Activated T-helper 2 cell treated with anti-CD3 and anti-CD28 coated beads, Interferon-gamma antibody, Interleukin-2, Interleukin-4, amounts not matched to agents 10 μg/mL and 5 μg/mL and 100 μg/mL, durations not matched to agents 14 hours and 24 hours and 36 hours (primary cell): ENCODE measurements at places on chromosomes 16 and 17.

DNA sequence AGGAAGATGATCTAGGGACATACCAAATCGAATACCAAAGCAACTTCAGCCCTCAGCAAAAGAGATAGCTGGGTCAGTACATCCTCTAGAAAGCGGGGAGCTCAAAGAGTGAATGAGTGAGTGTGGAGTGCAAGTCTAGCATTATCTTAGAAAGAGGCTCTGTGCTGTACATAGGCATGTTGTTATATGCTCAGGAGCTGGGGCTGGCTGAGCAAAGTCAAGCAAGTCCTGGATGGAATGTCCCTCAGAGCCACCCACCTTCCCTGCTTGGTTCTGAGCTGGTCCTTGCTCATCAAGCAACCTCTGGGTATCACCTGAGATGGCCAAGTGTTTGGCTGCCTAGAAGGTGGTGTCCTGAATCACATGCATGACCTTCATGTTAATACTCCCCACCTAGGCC is 4.9 kb upstream of the KLHL11 start:
- DNase-seq: no peak

GRCh38 chr16:52238710-52239109 is 308.2 kb downstream of the TOX3 start:
- no peak for DNase-seq

GRCh38 chr16:1923299-1924034 is 5.3 kb upstream of the HS3ST6 start:
- DNase-seq: no peak

DNA sequence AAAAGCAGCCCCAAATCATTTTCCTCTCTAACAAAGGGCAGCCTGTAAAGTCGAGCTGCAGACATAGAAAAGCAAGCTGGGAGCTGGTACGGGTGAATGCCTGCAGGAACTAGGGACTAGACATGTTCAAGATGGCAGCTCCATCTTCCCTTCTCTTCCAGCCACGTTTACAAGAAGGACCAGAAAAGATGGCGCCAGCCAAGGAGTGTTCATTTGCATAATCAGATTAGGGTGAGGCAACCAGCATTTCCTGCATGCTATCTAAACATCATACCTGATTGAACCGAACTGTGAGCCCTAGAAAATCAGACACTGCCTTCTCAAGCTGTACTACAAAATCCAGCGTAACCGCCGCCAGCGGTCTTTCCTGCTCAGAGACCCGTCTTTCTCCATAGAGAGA is 896.8 kb downstream of the CDH11 start:
- DNase-seq: no peak

DNA sequence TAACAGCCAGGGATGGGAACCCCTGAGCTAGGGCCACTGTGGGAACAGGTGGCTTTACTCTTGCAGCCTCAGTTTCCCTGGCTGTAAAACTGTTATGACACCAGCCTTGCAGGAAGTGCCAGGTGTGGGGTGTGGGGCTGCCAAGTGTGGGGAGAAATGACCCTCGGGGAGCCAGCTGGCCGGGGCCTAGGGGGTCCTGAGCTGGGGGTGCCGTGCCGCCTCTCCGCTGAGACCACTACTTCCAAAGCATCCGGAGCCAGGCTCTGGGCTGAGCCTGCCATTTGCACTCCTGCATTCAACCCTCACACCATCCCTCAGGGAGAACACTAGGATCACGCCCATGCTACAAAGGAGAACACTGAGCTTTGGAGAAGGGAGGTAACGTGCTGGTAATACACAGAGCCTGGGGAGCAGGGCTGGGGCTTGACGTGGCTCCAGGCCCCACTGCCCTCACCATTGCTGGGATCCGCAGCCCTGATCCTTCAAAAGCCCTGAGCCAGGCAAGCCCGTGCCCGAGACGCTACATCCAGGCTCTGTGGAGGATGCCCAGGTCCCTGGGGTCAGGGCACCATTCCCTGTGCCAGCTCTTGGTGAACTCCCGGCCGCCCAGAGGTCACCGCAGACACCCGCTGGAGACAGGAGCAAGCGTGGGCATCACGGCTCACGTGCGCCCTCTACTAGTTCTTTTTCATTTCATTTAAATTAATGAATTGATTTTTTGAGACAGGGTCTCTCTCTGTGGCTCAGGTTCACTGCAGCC is 28.8 kb upstream of the GINS2 start:
- DNase-seq: peak; percentile 30

- DNase-seq: no peak
Measured at GRCh38 chr16:46822270-46822669, 8.7 kb downstream of the C16orf87 start.

- DNase-seq: peak; percentile 64
Measured at GRCh38 chr16:67447508-67448076, 16.7 kb downstream of the HSD11B2 start.

- no peak for DNase-seq
Measured at GRCh38 chr17:66724581-66725341, 110.2 kb upstream of the CACNG5 start.

DNA sequence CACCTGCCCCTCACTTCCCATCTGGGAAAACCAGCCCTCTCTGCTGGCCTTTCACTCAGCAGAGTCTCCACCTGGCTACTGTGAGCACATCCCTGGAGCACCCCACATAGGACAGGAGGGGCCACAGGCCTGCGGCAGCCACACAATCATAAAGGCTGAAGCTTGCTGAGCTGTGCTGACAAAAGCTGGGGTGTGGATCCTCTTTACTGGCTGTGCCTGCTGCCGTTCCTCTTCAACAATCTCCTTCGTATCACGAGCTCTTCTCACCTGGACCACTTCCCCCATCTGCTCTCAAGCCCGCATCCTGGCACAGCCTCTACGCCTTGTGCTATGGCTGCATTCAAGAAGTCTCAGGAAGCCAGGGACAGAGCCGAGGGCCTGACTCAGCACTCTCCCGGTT is 86.1 kb downstream of the ZNF778 start:
- no peak for DNase-seq

DNA sequence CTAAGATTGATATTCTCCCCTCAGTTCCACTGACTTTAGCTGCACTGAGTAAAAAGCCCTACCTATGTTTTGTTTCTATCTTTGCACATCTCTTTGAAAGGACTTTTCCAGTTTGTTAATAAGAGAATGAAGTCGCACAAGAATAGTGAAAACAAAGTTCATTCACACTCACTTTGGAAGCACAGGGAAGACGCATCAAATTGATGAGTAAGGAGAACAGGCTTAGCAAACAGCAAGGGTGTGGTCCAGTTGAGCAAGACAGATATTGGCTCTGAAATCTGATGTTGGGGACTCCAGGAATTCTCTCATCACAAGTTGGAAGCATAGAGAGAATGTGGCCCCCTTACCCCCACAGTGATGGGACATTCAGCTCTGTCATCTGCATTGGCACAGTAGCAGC is 221.3 kb downstream of the CDH11 start:
- no peak for DNase-seq

DNA sequence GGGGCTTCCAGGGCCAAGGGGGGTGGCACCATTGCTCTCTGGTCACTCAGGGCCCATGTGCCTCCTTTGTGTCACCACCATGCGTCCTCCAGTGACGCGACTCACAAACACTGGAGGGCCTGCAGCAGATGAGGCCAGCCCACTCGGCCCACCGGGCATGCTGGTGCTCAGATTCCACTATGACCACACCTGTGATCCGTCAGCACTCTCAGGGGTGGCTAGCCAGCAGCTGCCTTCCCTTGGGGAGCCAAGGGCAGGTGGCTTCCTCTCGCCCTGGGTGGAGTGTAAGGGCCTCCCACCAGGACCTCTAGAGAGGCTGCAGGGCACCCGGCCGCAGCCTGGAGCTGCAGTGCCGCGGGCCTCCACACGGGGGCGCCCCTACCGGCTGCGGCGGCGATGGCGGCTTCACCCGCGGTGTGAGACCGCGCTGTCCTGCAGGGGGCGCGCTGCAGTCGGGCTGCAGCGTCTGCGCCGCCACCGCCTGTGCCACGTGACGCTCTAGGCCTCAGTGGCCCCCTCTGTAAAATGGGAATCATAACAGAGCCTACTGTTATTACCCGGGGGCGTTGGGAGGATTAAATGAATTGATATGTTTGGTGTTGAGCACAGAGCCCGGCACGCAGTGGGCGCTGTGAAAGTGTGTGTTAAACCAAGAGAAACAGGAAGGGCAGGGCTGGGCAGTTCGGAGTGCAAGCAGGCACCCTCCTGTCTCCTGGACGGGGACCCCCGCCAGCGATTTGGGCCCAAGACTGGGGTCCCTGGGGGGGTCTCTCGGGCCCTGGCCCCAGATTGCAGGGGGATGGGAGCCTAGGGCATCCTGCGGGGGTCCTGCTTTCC is 192.4 kb upstream of the GSE1 start:
- DNase-seq: peak; percentile 66

DNA sequence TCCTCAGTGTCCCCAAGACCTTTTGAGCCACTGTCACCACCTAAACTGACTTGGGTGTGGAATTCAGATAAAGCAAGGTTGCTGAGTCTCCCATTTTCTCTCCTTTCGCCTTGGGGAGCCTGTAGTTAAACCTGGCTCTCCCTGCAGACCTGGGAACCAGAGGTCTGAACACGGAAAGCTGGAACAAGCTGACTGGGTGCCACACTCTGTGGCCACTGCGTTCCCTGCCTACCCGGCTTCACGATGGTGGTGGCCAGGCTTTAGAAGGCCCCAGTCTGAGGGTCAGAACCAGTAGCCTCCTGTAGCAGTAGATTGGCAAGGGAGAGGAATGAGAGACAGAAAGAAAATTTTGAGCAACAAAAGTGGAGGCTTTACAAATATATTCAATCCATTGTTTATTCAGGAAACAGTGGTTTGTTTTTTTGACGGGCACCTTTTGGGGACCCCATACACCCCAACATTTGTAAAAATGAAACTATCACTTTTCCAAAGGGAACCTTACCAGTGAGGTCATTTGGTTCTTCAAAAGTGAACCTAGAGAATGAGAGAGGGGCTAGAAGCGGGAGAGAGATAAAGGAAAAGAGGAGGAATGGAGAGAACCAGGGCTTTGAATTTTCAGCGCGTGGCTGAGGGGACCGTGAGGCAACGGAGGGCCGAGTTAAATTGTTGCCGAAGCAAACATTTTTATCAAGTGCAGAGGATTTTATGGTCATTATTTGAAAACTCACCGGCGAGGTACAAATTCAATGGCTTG is 1.8 kb upstream of the HOXB8 start:
- no peak for DNase-seq

DNA sequence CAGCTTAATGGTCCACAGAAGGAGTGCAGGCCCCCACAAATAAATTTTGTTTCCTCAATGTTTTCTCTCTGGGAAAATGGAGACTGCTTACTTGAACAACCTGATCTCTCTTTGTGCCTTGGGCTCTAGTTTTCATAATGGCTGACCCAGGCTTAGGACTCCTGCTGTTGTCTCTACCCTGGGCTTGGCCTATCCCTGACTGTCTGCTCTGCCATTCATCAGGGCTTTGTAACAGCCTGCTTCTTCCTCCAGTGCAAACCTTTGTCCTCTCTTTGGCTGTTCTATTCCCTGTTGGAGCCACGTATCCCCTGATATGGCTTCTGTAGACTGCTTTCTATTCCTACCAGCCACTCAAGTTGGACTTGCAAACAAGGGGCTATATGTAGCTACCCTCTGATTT is 139.8 kb downstream of the SHISA9 start:
- DNase-seq: no peak

DNA sequence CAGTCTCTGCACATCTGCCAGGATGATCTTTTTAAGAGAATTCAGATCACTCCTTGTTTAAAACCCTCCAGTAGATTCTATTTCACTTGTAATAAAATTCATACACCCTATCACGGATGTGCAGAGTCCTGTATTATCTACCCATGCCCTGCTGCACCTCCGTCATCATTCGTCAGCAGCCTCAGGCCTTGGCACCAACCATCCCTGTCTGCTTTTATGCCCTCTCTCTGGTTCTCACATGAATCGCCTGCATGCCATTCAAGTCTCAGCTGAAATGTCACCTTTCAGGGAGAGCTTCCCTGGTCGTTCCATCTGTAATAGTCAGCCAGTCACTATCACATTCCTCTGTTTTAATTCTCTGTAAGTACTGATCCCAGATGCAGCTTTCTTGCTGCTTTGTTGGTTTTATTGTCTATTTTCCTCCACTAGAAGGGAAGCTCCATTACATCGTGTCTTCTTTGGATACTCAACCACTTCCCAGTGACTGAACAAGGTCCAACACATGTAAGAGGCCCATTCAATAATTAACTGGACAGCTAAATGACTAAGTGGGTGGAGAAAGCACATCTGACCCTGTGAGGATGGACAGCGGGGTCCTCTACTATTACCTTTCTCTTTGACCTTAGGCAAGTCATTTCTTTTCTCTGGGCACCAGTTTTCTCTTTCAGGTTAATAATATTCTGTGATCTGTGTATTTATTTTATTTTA is 81.2 kb upstream of the GOT2 start:
- DNase-seq: no peak

DNA sequence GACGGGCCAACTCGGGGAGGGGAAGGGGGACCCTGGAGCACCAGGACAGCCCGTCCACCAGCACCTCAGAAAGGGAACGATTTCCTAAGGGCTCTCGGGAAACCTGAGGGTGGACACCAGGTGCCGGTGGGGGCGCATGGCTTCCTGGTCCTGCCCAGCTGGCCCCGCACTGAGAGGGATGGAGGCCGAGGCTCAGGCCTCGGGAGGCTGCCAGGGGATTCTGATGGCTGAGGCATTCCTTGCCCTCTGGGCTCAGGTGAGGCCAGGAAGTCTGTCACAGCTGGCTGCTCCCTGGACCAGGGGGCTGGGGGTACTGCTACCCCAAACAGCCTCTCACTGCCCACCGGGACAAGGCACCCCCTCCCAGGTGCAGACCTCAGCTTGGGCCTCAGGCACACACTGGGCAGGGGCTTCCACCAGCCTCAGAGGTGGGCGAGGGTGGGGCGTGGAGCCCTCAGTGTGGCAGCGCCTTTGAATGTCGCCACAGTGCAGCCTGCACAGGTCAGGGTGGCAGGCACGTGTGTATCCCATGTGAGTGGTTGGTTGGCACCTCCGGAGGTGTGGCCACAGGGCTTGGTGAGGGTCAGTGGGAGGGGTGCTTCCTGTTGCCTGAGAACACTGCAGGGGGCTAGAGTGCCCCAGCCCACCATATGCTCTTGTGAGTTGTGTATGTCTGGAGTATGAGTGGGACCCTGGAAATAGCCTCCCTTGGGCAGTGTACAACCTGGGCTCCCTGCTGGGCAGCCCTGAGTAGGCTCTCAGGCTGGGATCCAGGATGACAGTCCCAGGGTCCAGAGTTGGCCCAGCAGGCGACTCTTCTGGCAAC is 3.9 kb upstream of the FSCN2 start:
- DNase-seq: no peak

- DNase-seq: no peak
Measured at GRCh38 chr16:50690177-50690576, 3.2 kb upstream of the NOD2 start.

DNA sequence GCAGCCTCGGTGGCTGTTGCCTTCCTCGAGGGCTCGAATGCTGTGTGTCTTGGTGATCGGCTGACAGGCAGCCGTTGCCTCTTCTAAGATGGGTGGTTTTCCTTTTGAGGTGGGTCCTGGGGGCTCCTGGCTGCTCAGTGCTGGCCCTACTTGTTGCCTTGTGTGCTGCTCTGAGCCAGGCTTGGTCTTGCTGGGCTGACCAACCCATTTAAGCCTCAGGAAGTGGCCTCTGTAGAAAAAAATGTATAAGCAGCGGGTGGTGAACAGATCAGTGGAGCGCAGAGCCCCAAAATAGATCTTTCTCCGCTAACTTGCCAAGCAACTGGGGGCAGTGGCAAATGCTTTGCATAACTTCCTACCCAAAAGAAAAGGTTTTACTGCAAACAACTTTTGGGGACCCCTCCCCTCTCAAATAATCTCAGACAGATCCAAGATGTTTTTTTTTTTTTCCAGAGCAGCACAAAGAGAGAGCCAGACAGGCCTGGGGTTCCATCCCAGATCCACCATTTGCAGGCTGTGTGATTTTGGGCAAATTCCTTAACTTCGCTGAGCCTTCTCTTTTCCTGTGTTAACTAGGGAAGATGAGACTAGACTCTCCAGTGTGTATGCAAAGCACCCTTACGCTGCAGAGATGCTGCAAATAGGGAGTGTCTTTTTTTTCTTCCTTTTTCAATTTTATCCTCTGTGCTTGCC is 42.5 kb downstream of the PLCG2 start:
- DNase-seq: no peak
